Fibroblast of pulmonary artery (primary cell): ENCODE measurements at places on chromosomes 3 and 15.

DNA sequence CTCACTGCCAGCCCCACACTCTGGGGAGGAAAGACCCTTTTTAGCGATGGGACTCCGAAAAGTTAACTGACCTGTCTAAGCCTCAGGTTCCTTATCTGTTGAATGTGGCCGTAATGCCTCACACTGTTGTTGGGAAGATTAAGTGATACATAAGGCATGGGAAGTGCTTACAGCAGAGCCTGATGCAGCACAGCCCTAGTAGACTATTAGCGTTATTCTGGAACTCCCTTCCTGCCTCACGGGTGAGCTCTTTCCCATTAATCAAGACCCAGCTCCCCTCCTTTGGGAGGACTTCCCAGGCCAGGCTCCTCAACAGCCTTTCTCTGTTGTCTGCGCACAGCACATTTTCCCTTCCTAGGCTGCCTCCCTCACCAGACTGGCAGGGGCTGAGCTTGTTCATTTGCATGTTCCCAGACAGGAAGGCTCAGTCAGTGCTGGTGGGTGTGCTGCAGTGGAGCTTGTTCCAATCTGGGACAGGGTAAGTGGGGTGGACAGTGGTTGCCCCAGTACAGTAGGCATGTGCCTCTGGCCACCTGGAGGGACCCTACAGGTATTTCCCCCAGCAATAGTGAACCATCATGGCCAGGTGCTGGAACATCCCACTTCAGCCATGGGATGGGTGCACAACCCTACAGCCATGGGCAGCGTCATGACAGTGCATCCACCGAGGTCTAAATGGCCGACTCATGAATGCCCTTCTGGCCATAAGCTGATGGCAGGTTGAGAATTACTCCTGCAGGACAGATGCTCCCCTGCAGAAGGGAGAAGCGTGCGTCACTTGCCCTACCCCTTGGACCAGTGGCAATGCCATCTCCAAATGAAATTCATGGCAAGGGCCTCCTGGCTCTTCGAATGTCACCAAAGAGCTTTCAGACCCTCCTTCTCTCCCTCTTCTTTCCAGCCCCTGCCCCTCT lies 5.8 kb upstream of the PSTPIP1 start:
- DNase-seq: no peak

- no peak for DNase-seq
Measured at GRCh38 chr15:34718681-34719665, 35.8 kb downstream of the GJD2 start.

- no peak for DNase-seq
Measured at GRCh38 chr3:189602471-189602870, 28.7 kb upstream of the TP63 start.

DNA sequence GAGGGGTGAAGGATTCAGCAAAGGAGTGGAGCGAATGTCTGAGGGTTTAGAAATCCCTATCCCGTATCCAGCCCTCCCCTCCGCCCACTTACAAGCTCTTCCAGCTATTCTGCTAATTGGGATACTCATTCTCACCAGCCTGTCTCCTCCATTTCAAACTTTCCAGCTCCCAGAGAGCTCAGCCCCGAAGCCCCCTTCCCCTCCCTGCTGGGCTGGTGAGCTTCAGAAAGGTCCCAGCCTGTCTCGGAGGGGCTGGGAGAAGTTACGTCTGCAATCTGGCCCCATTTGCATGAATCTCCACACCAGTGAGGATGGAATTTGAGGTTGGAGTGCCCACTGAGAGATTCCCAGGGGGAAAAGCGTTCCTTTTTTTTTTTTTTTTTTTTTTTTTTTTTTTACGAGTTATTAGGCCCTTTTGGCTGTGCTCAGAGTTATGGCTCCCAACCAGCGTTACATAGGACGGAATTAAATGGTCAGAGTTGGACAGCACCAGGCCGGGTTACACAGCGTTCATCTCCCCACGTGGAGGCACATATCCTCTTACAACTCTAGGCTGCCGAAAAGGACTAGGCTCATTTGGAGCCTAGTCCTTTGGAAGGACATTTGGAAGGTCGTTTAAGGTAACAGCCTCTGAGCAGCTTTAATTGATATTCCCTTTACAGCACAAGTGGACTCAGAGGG lies 34.6 kb downstream of the FGD5 start:
- no peak for DNase-seq

- peak; percentile 51 for DNase-seq
Measured at GRCh38 chr3:48215876-48216275, 7.4 kb upstream of the CAMP start.

- peak; percentile 72 for DNase-seq
Measured at GRCh38 chr3:152222327-152222726, 46.4 kb upstream of the MBNL1 start.

GRCh38 chr3:184405075-184406030 lies 25.5 kb downstream of the CHRD start:
- DNase-seq: no peak

DNA sequence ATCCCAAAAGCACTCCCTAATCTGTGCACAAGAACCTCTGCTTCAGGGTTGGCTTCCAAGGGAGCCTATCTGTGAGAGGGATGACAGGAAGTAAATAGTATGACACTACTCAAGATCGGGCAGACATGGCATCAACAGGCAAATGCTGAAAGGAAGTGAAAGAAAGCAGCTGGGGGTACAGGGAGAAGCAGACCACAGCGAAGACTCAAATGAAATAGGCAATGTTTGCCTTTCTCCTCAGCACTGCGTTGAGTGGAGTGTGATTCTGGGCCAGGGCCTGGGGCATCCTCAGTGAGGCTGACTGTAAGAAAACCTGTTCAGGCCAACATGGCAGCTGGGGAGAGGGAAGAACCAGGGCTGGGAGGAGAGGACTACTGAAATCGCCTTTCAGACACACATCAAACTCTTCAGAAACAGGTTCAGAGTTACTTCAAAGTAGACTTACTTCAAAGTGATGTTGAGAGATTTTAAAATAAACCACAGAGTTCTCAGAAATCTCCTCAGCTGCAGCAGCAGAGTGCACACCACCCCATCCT lies 96.6 kb downstream of the SLC9A9 start:
- DNase-seq: no peak
